SHP77 (cell line): ENCODE measurements at places on chromosomes 1 and 21.

DNA sequence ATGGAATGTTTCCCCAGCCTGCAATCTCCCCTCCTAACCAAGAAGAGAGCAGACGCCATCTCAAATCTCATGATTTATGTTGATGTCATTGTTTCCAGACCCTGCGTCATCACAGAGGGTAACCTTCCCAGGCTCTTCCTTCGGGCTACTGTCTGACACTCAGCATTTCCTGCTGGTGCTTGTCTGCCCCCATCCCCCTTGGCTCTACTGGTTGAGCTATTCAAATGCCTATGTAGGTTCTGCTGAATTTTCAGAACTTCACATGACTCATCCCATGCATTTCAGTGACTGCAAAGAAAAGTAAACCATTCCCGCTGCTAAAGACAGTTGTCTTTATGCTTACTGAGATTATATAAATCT is 24.8 kb upstream of the ITPKB start:
- peak; percentile 12 for DNase-seq

DNA sequence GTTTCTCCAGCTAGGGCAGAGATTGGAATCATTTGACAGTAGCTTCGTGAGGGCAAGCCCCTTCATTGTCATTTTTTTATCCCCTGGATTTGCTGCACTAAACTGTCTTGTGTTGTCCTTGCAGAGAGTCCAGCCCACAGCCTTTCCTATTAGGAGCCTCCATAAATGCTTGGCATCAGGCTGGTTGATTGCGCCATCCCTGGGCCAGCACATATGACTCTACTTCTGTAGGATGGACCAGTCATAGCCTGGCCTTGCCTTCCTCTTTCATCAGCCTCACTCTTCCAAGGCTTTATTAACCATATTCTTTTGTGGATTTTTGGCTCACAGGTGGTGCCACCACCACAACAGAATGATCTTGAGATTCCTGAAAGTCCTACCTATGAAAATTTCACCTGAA is 31.4 kb downstream of the LY9 start:
- no peak for DNase-seq

DNA sequence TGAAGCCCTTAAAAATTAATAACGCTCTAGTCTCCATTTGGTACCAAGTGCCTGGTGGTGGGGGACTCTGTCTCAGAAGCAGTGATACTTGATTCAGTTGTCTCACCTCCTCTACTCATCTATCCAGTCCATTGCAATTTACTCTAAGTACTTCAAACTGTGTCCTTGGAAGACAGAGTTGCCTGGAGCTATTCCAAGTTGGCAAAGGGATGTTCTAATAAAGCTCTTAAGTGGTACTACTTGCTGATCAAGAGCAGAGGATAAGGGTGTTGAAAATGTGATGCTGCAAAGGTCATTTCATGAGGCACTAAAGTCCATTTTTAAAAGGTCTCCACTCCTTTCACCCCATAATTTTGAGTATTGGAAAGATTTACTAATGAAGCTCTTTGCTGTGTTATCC is 142.2 kb downstream of the NFIA start:
- no peak for DNase-seq

- no peak for DNase-seq
Measured at GRCh38 chr1:67044631-67045270, 9.2 kb downstream of the SLC35D1 start.

- no peak for DNase-seq
Measured at GRCh38 chr21:17697473-17697872, 84.8 kb upstream of the BTG3 start.

DNA sequence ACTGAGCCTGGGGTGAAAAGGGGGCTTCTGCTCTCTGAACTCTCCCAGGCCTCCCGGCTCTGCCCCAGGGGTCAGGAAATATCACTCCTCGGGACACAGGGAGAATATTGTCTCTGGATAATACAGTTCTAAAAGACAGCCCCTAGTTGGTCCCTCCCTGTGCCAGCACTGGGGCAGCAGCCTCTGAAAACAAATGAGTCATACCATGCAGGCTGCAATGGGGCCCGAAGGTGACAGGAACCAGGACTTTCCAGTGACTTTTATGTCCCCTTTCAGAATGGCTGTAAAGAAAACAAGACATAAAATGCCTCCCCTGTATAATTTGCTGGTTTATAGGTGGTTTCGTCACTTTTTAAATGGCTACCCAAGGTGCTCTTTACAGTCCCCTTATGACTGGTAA is 360.0 kb downstream of the NPHP4 start:
- DNase-seq, result peak; percentile 8
